NCI-H1092 (cell line): ENCODE measurements at places on chromosomes 1 and 21.

GRCh38 chr1:87362834-87363426 is 34.2 kb downstream of the LMO4 start:
- DNase-seq = no peak

- DNase-seq = no peak
Observed at GRCh38 chr21:16983420-16983819, 529.4 kb upstream of the CXADR start.

DNA sequence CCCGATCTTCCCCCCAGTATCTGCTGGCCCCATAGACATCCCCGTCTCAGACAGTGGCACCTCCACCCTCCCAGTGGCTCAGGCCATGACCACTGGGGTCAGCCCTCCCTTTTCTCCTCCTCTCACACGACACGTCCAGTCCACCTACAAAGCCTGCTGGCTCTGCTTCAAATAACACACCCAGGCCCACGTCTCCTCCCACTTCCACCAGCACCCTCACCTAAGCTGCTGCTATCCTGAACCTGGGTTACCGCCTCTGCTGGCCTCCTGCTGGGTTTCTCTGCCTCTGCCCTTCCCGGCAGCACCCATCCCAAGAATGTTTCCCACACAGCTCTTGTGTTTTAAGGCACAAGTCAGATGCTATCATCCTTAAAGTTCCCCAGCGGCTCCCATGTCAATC is 26.0 kb downstream of the MX2 start:
- DNase-seq = no peak

GRCh38 chr1:42679364-42679983 is 2.7 kb upstream of the YBX1 start:
- DNase-seq = no peak

GRCh38 chr1:224407571-224408293 is 26.9 kb downstream of the WDR26 start:
- DNase-seq = no peak

GRCh38 chr1:115794976-115795639 is 26.6 kb upstream of the CASQ2 start:
- DNase-seq = no peak

DNA sequence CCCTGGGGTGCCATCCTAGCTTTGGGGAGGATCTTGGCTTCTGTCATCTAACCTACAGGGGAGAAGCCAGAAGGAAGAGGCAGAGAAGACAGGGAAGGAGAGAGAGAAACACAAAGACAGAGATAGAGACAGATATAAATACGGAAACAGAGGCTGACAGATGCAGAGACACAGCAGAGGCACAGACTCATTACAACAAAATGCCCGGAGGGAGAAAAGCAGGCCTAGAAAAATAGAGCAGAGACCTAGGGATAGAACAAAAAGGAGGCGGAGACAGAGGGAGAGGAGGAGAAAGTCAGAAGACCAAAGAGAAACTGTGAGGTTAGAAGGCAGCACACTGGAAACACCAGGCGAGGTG is 1.9 kb downstream of the PEAR1 start:
- DNase-seq = no peak

DNA sequence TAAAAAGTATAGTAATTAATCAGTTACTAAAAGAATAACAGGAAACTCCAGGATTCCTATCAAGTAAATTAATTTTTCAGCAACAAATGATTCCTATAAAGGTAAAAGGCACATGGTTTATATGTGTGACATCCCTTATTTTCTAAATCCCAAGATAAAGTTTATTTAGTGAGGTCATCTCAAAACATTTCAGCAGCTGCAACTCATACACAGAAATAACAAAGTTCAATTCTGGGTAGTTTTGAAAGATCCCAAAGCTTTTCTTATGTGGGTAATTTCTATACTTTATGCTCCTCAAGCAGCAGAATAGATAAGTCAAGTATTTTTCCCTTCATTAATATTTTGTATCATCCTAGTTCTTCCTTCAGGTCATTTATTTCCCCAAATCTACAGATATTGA is 117.7 kb downstream of the EIF4G3 start:
- DNase-seq = no peak

GRCh38 chr1:86788300-86789206 is 84.2 kb downstream of the SH3GLB1 start:
- no peak for DNase-seq

DNA sequence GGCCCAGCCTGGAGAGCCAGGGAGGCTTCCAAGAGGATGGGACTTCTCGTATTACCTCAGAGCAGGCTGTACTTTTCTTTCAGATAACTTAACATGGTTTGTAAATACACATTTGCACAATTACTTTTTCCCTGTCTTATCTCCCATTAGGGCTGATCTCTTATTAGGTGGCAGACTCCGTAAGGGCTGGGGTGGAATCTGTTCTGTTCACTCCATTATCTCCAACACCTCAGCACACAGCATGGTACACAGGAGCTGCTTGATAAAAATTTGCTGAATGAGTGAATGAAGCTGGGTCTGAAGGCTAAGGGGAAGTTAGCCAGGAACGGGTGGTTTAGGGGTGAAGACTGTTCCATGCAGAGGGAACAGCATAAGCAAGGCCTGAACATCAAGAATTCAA is 48.9 kb downstream of the LDLRAD2 start:
- no peak for DNase-seq

DNA sequence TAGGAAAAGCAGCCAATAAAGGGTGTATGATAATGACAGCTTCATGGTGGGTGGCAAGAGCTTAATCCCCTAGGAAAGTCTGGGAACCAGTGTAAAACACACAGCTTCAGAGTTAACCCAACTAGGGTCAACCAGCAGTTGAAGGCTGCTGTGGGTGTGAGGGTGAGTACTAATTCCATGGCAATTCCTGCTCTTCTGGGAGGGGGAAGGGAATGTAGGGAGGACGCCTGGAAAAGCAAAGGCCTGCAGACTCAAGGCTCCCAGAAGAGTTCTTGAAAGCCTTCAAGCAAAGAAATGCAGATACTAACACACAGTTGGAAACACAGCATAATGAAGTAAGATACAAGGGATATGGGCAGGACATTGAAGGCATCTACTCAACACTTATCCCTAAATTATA is 28.1 kb downstream of the TTLL7 start:
- DNase-seq = no peak

- DNase-seq = peak; percentile 82
Observed at GRCh38 chr1:202694314-202694713, 15.9 kb downstream of the SYT2 start.

DNA sequence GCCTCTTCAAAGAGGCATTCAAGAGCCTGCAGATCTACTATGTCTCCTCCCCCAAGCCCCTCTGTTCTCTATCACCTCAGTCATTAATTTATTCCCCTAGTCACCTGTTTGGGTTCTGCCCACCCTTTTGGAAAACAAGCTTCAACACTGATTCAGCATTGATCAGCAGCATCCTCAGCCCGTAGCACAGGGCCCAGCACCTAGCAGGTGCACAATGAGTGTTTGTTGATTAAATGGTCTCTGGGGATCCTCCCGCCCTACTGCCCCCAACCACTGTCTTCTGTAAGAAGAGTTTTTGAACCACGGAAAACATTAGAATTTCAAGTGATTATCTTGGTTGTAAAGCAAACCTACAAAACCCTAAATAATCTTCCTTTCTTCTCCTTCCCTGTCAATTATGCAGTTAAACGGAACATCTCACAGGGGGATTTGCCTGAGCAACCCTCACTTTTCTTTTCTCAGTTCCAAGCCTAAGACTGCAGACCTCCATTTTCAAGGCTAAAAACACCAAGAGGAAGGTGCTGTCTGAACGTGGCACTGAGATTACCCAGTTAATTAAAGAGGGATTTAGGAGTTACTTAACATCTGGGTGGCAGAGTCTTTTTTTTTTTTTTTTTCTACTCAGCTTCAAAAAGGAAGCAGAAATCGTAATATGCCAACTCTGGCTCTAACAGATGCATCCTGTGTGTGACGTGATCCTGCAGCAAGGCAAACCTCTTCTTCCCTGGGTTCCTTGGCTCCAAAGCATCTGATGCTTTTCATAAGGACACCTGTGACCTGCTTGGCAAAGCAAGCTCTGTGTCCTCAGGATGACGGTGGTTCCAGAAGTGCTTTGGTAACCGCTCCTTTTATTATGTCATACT is 163.0 kb downstream of the KAZN start:
- no peak for DNase-seq

DNA sequence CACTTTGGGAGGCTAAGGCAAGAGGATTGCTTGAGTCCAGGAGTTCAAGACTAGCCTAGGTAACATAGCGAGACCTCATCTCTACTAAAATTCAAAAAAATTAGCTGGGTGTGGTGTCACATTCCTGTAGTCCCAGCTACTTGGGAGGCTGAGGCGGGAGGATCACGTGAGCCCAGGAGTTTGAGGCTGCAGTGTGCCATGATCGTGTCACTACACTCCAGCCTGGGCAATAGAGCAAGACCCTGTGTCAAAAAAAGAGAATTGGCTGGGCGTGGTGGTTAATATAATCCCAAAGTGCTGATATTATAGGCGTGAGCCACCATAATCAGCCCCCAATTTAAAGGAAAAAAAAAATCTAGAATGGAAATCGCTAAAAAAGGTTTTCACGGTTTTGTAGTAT is 7.0 kb downstream of the MACO1 start:
- no peak for DNase-seq

DNA sequence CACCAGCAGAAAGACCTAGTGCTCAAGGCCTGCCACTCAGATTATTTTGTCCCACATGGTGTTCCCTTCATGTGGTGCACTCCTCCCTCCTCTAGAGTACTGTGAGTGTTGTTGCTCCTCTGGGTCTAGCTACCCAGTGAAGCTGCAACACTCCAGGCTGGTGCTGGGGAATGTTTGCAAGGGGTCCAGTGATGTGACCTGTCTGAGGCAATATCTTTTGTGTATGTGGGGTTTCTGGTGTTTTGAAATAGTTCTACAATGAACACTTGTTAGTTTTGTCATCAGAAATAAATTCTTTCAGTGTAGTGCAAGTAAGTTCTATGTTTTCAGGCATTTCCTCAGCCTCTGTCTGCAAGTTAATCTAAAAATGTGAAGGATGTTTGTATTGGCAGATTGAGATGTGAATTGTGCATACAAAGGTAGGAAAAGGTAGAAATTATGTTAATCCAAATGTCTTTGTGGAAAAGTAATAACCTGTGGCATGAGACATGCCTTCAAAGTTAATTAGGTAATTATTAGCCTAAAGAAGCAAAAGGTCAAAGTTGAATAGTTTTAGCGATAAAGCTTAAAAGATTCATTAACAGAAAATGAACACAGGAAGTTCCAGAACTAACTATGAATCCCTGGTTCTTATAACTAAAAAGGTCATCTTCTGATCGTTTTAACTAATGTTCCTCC is 616.8 kb downstream of the LTN1 start:
- no peak for DNase-seq

DNA sequence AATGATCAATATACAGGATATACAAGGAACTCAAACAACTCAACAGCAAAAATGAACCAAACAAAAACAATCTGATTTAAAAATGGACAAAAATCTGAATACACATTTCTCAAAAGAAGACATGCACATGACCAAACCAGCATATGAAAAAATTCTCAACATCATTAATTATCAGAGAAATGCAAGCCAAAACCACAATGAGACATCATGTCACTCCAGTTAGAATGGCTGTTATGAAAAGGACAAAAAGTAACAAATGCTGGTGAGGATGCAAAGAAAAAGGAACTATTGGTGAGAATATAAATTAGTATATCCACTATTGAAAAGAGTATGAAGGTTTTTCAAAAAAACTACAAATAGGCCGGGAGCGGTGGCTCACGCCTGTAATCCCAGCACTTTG is 42.0 kb downstream of the FCRL3 start:
- DNase-seq = no peak

GRCh38 chr1:156804572-156805243 is 11.9 kb downstream of the SH2D2A start:
- peak; percentile 66 for DNase-seq

DNA sequence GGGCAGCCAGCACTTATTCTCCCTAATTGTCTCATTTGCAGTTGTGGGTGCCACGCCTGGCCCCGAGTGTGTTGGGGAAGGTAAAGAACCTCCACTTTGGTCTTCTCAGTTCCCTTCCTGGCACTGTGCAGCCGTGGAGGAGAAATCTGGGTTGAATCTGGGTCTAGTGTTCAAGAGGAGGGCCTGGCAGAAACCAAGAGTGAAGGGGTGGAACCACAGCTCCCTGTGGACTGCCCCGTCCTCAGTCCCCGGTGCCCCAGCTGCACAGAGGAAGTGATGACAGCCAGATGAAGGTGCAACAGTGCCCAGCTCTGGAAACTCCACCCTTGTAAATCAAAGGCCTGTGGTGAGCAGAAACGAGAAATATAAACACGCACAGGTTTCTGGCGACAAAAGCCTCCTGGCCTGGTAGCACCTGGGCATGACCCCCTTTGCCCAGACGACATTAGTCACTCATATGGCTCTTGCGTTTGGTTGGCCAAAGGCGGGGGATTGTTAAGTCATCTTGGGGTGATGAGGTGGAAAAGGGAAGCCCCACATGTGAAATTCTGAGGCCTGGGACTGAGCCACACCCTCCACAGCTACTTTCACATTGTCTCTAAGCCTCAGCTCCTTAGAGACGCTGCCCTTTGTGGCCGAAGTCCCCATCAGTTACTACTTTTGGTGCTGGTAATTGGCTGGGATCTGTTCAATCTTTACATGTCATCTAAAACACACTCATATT is 4.2 kb upstream of the ECE1 start:
- DNase-seq = no peak

- DNase-seq = no peak
Observed at GRCh38 chr1:99676876-99677275, 31.0 kb downstream of the PALMD start.

- no peak for DNase-seq
Observed at GRCh38 chr1:227885648-227886502, 61.9 kb downstream of the WNT9A start.

DNA sequence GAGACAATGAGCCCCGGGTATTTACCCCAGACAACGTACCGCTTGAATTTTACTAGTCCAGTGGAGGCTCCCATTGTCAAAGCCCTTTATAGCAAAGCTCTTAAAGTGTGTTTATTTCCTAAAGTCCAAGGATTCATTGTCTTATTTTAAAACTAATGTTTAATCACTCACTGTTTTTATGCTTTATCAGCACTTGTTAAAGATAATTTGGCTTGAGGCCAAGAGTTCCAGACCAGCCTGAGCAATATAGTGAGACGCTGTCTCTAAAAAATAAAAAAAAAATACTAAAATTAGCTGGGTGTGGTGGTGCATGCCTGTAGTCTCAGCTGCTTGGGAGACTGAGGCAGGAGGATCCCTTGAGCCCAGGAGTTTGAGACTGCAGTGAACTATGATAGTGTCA is 202.8 kb downstream of the RYR2 start:
- no peak for DNase-seq

DNA sequence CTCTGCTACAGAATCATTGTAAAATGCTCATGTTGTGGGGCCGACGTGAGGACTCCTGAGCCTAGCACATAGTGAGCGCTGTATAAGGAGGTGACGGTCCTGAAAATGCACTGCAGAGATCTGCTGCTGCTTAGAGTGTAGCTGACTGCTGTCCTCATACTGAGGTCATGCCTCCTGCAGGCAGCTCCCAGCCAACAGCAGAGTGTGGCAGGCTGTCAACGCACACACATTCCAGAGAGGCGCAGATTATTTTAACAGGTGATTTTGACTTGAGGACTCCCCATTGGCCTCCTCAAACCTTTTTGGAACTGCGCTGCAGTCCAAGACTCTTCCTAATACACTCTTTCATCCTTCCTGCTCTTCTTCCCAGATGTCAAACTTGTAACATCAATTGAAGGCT is 119.8 kb upstream of the KCNJ6 start:
- no peak for DNase-seq

GRCh38 chr21:43331962-43332828 is 94.7 kb downstream of the SIK1 start:
- DNase-seq = no peak

- DNase-seq = no peak
Observed at GRCh38 chr1:230230948-230231773, 164.1 kb downstream of the GALNT2 start.
